Stimulated activated CD4-positive, alpha-beta T cell treated with anti-CD3 and anti-CD28 coated beads, Interleukin-2, amount 100 ng/mL, for 24 hours (primary cell): ENCODE measurements at places on chromosomes 12 and 14.

DNA sequence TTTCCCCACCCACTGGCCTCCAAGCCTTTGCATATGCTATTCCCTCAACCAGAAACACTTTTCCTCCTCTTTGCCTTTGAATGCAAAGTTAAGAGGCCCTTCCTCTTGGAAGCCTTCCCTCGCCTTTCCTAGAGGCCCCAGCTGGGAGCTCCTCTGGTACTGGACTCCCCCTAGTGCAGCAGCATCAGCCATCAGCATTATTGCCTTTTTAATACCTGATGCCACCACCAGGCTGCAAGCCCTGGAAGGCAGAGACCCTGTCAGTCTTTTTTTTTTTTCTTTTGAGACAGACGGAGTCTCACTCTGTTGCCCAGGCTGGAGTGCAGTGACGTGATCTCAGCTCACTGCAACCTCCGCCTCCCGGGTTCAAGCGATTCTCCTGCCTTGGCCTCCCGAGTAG, 19.1 kb upstream of the PLA2G1B start:
- DNase-seq: no peak

GRCh38 chr12:4589941-4590340, 27.9 kb downstream of the DYRK4 start:
- DNase-seq: no peak

DNA sequence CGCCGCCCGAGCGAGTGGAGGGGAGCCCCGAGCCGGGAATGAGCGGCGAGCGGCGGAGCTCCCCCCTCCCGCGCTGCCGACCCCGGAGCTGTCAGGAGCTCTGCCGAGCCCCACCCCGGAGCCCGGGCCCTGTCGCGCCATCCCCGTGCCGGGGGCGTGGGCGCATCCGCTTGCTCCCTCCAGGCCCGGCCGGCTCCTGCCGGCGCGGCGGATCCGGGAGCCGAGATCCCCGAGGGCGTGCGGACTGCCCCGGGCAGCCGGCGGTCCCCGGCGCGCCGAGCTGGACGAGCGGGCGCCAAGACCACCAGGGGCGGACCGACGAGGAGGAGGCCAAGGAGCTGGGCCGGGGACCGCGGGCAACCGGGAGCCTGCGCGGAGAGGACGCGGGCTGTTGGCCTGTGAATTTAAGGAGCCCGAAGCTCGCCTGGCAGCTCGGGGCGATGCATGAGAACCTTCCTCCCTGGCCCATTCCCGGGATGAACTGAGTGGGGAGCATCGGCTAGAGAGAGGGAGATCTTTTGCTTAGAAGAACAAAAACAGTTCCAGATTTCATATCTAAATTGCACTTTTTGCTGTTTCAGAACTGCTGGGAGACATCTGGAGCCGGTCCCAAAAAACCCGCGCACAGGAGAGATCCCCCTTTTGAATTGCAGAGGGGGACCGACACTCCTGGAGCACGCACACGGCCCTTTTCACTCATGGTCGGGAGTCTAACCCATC, 2.0 kb downstream of the PTHLH start:
- peak; percentile 3 for DNase-seq

GRCh38 chr14:81122326-81122725, 98.4 kb downstream of the GTF2A1 start:
- DNase-seq: no peak

- no peak for DNase-seq
Measured at GRCh38 chr12:7582796-7583195, 79.2 kb upstream of the CD163 start.
